ELF-1 (cell line): ENCODE measurements at places on chromosomes 6 and 20.

GRCh38 chr20:51382986-51383821 is 159.3 kb downstream of the NFATC2 start:
- peak; percentile 48 for DNase-seq

GRCh38 chr20:52676283-52676995 is 295.7 kb upstream of the TSHZ2 start:
- DNase-seq: no peak

DNA sequence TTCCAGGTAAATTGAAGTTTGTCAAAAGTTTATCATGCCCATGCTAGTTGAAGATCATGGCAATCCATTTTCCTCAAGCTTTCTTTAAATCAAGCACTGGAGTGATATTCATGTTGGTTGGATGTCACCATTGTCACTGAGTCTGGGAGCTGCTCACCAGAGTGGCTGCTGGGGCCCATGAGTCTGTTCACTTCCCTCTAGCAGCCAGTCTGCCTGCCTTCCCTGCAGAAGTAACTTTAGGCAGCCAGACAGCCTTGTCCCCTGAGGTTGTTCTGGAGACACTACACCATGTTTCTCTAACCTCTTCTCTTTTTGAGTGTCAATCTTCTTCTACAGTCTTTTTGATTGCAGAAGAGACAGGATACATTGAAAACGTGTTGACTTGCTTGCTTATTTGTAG is 5.5 kb downstream of the SIRT5 start:
- DNase-seq: no peak

DNA sequence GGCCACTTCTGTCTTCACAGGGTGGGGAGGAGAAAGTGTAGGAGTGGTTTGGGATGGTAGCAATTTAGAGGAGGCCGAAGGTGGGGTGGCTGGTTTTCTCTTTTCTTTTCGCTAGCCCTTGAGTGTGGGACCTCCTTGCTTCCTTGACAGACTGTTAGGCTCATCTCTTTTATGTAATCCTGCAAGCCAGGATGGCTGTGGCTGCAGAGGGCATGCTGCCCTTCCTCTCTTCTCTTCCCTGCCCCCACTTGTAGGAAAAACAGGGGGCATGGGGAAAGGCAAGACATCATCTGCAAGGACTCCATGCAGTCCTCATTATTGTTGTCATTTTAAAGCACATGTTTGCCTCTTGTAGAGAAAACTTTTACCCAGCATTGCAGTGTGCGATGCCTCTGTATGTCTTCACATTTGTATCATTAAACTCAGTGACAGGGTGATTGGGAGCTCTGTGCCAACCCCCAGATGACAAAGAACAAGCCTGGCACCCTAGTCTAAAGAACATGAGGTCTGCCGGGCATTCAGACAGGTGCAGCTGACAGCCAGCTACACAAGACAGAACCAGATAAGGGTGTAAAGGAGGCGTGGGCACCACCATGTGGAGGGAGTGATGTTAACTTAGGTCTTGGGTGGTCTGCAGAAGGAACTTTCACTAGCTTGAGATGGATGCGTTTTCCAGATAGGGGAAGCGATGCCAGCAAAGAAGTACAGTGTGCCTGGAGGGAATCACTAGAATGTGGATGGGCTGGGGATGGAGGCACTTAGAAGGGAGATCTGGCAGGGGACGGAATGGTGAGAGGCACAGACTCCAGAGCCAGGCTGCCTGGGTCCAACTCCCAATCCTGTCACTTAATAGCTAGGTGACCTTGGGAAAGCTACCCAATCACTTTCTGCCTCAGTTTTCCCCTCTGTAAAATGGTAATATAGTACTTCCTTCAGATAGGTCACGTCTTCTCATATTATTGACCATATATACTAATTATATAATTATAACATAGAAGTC is 207.6 kb downstream of the TBC1D7 start:
- DNase-seq: peak; percentile 46

GRCh38 chr20:973785-974194 is 28.3 kb downstream of the RSPO4 start:
- DNase-seq: peak; percentile 73

DNA sequence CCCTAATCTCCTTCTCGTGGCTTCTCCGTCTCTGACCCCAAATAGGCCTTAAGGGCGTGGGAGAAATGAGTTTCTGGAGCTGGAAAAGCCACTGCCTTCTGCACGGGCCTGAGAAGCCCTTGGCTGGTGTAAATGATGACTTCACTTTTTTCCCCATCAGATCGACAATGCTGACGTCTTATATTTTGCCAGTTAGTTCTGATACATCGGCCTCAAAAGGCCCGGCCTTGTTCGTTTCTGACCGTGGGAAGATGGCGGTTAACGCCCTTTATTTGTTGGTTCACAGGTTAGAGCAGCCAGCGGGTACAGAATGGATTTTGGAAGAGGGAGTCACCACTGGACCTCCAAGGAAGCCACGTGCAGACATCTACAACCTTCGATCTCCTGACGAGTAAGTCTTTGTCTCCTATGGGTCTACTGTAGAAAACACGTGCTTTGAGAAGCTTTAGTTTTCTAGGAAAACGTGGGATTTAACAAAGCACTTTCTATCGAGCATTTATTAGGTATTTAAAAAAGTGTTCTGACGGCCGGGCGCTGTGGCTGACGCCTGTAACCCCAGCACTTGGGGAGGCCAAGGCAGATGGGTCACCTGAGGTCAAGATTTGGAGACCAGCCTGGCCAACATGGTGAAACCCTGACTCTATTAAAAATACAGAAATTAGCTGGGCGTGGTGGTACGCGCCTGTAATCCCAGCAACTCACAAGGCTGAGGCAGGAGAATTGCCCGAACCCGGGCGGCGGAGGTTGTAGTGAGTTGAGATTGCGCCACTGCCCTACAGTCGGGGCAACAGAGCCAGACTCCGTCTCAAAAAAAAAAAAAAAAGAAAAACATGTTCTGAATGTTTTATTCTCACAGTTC is 1.2 kb upstream of the ZNFX1 start:
- peak; percentile 41 for DNase-seq

- no peak for DNase-seq
Measured at GRCh38 chr20:22993823-22994222, 41.3 kb upstream of the SSTR4 start.

DNA sequence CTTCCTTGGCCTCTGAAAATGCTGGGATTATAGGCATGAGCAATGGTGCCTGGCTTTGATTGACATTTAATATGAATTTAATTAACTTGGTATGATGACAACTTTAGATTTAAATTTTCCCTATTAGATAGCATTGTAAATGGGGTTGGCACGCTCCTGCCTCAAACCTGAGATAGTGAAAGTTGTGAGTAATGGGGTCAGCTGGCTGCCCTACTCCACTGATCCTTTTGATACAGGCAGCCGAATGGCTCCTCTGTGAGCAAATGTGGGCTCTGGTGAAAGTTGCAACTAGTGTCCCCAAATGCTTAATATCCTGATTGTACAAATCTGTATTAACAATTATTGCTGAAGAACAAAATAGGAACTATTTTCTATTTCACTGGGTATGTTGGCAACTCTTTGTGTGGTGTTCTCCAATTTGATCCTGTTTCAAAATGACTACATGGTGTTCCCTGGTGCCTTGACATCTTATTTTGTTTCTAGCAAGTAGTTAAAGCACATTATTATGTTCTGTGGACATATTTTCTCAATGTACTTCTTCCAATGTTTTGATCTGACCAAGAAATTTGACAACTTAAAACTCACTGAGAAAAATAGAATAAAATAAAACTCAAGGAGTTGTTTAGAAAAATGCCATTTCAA is 97.4 kb downstream of the COL12A1 start:
- DNase-seq: no peak

GRCh38 chr6:87846434-87846833 is 144.4 kb upstream of the AKIRIN2 start:
- DNase-seq: no peak

DNA sequence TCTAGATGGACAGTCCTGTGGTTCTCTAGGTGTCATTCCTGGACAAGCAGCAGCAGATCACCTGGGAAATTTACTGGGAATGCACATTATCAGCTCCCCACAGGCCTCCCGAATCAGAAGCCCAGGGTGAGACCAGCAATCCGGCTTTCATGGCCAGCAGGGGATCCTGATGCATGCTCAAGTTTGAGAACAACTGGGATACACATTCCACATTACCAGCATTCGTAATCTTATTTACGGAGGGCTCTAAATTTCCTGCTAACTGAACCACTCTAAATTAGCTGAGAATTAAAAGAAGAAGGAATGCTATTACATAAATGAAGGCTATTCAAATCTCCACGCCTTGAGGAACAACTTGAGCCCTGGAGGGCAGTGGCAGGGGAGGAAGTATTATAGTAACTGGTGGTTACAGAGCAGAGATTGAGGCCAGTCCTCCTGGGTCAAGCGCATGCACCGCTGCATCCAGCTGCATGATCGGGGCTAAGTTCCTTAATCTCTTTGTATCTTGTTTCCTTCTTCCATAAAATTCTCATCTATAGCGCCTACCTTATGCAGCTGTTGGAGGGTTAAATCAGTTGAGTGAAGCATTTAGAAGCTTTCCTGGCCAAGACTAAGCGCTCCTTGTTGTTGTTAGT is 403.7 kb downstream of the CDH26 start:
- no peak for DNase-seq

DNA sequence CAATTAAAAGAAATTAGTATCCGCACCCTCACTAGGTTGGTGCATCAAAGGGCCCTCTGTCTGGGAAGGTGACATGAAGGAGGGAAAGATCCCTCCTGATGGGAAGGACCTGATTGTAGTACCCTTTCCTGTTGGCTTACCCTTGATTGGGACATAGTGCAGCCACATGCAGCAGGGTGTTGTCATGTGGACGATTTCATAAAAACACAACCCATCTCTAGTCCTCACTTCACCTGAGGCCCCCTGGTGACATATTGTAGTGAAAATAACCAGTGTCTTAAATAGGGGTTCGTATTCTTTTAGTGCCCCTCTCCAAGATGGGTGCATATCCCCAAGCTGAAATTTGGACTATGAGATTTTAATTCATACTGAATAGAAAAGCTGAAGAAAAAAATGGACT is 97.3 kb downstream of the SLX4IP start:
- DNase-seq: no peak

DNA sequence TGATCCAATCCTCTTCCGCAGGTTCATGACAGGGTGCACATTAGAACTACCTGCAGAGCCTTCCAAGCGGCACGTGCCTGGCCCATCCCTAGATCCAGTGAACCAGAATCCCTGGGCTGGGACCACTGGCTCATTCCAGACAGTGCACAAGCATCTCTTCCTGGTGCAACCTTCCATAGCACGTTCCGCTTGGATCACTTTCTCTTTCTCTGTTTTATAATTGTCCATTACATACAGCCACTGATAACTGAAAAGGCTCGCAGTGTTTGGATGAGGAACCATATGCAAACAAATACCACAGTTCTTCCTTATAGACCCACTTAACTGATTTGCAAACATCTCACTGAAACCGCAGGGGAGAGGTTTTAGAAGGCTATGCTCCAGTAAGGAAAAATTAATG is 59.6 kb upstream of the DDR1 start:
- no peak for DNase-seq

DNA sequence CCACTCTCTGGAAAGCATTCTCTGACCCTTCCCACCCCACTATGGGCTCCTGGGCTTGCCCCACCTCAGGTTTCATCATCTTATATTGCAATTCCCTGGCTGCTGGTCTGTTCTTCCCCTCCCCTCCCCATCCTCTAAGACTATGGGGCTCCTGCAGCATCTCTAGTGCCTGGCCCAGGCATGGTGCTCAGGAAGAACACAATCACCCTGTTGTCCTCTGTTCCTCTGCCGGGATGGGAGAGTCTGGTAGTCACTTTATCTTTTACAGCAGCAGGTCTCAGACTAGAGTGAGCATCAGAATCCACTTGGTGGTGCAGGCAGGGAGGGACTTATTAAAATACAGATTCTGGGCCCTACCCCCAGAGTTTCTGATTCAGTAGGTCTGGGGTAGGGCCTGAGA is 5.0 kb upstream of the LPIN3 start:
- no peak for DNase-seq

GRCh38 chr6:45625191-45625664 is 247.5 kb upstream of the SUPT3H start:
- no peak for DNase-seq

DNA sequence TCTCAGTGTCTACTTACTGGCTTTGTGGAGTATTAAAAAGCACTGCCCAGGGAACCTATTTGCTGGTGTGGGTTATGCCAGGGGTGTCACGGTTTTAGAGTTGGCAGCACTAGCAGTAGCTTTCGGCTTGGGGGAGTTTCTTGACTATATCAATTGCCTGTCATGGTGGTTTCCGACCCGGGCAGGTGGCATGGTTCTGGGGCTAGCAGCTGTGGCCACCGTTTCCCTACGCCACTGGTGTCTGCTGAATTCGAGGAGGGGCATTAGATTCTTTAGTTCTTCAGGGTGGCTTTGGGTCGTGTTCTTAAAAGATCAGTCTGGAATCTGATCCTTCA is 55.6 kb upstream of the FOXC1 start:
- DNase-seq: no peak

DNA sequence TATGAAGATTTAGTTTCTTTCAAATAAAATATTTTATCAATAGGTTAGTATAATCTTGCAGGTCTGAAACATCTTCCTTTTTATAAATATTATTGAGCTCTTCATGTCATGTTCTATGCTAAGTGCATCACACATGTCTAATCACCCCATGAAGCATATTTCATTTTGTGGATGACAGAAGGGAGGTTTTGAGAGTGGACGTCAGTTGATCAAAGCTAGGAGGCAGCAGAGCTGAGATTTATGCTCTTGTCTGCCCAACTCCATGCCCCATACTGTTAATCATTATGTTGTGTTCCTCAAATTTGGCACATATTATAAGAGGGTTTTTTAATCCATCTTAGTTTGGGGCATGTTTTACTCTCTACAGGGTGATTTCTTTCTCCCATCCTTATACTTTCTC is 22.7 kb downstream of the DSE start:
- no peak for DNase-seq

DNA sequence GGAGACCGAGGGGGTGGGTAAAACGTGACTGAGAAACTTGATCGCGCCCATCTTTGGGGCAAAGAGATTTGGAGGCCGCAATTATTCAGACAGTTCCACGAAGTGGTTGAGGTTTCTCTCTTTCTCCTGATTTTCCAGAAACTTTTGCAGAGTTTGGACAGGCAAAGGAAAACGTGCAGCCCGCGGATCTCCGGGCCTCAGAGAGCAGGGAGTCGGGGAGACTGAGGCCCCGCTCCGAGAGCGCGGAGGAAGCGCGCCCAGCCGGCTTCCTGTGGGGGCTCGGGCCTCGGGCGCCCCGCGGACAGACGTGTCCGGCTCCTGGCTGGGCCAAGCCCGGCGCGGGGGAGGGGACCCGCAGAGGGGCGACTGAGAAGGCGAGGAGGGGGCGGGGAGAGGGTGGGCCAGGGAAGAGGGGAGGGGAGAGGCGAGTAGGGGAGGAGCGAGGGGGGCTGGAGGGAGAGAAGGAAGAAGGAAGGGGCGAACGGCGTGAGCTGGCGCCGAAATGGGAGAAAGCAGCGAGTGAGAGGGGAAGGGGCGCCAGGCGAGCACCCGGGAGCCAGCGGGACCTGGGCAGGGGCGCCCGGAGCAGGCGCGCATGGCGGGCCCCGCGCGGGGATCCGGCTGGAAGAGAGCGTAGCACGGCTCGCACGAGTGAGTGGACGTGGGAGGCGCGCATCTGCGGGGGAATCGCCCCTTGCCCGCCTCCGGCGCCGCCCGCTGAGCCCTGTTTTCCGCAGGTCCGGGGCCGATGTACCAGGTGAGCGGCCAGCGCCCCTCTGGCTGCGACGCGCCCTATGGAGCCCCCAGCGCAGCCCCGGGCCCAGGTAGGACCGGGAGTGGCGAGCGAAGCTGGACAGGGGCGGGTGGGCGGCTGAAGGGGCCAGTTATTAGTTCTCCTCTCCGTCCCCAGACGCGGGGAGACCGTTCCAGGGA is at the start of gene MDFI:
Gene MDFI, plus strand, starts transcription at position 467 of the 933 bp plus-strand sequence. Its CDS starts 282 bp downstream, at position 749.
- no peak for DNase-seq
